ENCODE measurements at places on chromosomes 4 and X. TPM values are rescaled to one million over a fixed set of nuclear protein-coding genes. Genes with fewer than 3 reads are reported as not detected.

- no peak overlapping the region for H3K4me3 ChIP-seq
- H3K27me3 ChIP-seq = no peaks in the 10 kb centered on the region
- no peak overlapping the region for H3K27ac ChIP-seq
- no peaks in the 10 kb centered on the region for H3K36me3 ChIP-seq
- no peaks in the 10 kb centered on the region for H3K4me1 ChIP-seq
These were observed 107.8 kb upstream of the TENT5D start for GRCh38 chrX:80312448-80312847.

DNA sequence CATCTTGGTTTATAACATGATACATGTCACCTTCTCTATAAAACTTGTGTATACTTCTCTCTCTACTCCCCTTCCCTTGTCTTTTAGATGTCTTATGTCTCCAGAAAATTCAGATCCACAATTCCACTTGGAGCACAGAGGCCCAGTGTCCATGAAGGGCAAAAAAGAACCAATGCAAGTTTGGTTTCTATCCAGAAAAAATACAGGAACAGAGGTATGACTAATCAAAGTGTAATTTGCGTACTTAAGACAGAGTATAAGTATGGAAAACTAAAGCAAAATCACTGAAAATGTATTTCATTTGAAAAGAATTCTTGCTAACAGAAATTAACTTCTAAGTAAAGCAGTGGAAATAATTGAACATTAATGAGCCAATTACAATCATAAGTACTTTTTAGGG is 46.2 kb downstream of the GUCY1B1 start:
- peaks cover 2% of the 10 kb centered on the region for H3K4me1 ChIP-seq
- no peak for DNase-seq
- H3K4me3 ChIP-seq = no peak overlapping the region
- H3K27ac ChIP-seq = peak overlapping the region; percentile 63

DNA sequence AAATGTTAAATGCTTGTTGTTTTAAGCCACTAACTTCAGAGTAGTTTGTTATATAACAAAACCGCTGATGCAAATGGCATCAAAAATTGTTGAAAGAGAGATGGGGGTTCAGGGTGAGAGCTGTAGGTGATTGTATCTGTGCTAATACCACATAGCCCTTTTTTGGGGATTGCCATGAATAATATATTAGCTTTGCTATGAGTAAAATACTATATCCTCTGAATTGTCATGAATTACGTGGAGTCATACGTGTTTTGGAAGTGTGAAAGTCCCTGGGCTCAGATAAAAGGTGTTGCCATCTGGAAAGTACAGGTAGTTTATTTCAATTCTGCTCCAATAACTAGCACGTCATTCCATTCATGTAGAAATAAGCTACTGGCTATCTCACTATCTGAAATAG is 30.6 kb downstream of the DYNLT3 start:
- H3K4me1 ChIP-seq = no peaks in the 10 kb centered on the region
- H3K27me3 ChIP-seq = no peaks in the 10 kb centered on the region
- no peak overlapping the region for H3K4me3 ChIP-seq
- DNase-seq = no peak

DNA sequence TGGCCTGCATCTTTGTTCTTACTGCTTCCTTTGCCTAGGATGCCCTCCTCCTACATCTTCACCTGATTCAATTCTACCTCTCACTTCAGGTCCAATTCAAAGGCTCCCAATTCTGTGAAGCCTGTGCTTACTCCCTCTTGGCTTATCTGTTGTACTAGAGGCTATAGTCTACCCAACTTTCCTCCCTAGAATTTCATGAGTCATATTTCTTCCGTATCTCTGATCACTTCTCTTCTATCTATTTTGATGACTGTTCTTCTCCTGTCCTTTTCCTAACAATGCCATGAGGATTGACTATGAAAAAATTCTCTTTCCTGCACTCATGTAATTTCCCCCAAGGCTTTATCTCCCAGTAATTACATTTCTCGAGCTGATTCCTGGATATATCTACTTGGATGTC is 96.3 kb downstream of the PLAC1 start:
- H3K36me3 ChIP-seq = no peaks in the 10 kb centered on the region
- DNase-seq = no peak
- no peak overlapping the region for H3K27ac ChIP-seq
- H3K4me1 ChIP-seq = no peaks in the 10 kb centered on the region

GRCh38 chr4:136183513-136183912 is 1348.8 kb downstream of the PCDH18 start:
- no peak for DNase-seq
- no peak overlapping the region for H3K27ac ChIP-seq
- H3K36me3 ChIP-seq = no peaks in the 10 kb centered on the region
- no peak overlapping the region for H3K4me3 ChIP-seq
- H3K27me3 ChIP-seq = no peaks in the 10 kb centered on the region

DNA sequence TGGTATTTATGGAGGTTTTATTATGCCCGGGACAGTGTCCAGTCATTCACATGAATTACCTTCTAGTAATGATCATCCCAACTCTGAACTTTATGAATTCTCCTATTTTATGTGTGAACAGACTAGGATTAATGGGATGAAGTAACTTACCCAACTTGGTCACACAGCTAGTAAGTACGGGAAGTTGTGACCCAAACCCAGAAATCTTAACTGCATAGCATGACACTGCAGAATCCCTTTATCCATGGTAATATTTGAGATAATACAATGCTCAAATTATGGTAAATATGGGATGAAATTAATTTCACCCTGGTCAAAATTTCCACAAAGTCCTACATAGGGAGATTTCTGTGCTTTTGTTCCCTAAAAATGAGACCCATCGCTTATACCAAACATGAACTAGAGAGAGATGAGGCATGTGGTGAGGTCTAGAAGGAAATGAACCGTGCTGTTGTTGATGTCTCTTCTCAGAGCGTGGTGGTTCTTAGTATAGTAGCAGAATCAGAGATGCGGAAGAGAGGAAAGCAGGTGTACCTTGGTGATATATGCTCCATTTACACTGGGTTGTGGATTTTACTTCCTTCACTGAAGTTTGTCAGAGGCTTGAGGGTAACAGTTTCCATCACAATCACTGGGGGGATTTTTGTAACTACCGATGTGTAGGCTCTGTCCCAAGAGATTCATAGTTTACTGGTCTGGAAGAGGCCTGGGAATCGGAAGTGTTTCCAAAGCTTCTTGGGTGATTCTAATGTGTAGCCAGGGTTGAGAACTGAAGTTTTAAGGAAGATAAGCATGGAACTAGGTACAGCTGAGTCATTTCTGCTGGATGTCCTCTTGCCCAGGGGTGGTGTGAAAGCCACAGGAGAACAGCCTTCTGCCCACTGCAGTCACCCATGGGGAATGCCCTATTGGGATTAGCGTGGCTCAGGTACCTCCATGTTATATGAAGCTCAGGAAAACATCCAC is 30.2 kb upstream of the FAM9C start:
- DNase-seq = no peak
- no peaks in the 10 kb centered on the region for H3K36me3 ChIP-seq
- H3K27me3 ChIP-seq = no peaks in the 10 kb centered on the region
- H3K27ac ChIP-seq = no peak overlapping the region
- no peaks in the 10 kb centered on the region for H3K4me1 ChIP-seq
- no peak overlapping the region for H3K4me3 ChIP-seq

GRCh38 chr4:56723201-56723605 is 42.1 kb upstream of the HOPX start:
- H3K27me3 ChIP-seq = no peaks in the 10 kb centered on the region
- H3K4me3 ChIP-seq = no peak overlapping the region
- H3K36me3 ChIP-seq = no peaks in the 10 kb centered on the region
- no peaks in the 10 kb centered on the region for H3K4me1 ChIP-seq
- no peak for DNase-seq

DNA sequence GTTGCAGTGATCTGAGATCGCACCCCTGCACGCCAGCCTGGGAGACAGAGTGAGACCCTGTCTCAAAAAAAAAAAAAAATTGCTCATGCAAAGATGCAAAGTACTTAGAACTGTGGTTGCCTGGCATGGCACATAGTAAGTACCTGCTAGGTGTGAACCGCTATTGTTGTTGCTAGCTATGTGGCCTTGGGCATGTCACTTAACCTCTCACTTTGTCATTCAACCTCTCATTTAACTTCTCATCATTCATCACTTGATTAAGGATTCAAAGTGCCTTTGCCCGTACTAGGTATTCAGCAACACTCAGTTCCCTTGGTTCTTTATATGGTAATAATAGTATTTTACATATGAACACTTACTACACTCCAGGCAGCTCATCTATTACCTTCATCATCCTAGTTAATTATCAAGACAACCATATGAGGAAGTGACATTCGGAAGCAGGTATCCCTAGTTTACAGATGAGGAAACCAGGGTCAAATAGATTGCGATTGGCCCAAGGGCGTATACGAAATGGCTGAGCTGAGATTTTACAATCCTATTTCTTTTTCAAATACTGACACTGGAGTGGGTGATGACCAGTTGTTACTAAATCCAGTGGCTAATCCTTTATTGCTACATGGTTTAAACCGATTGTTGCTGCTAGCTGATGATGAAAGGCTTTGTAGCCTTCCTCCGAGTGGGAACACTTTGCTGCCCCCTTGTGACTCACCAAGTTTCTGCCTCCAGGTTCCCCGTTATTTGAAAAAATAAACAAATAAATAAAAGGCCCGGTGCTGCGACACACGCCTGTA is 28.8 kb upstream of the SOWAHD start:
- H3K4me3 ChIP-seq = no peak overlapping the region
- no peaks in the 10 kb centered on the region for H3K4me1 ChIP-seq
- no peaks in the 10 kb centered on the region for H3K27me3 ChIP-seq
- DNase-seq = no peak

DNA sequence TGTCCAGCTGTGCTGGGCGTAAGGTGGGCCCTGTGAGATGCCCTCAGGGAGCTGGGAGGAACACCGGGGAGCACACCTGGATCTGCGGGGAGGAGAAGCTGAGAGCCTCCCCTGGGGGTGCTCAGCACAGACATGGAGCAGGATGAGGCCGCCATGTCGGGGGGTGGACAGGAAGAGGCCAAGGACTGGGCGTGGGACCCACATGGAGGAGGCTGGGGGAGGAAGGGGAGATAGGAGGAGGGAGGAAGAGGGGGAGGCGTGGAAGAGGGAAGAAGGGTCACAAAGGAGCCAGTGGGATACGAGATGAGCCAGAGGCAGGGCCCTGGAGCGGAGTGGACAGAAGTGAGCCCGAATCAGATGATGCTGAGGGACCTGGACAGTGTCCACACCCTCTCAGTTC is 66.3 kb downstream of the ZFYVE28 start:
- H3K27ac ChIP-seq = no peak overlapping the region
- peaks cover 16% of the 10 kb centered on the region for H3K4me1 ChIP-seq
- H3K4me3 ChIP-seq = no peak overlapping the region
- no peaks in the 10 kb centered on the region for H3K36me3 ChIP-seq
- no peaks in the 10 kb centered on the region for H3K27me3 ChIP-seq
- DNase-seq = no peak

GRCh38 chr4:73653695-73654106 is 33.5 kb upstream of the RASSF6 start:
- H3K36me3 ChIP-seq = no peaks in the 10 kb centered on the region
- H3K27ac ChIP-seq = no peak overlapping the region
- no peak for DNase-seq
- H3K4me3 ChIP-seq = no peak overlapping the region
- peaks cover 12% of the 10 kb centered on the region for H3K4me1 ChIP-seq

DNA sequence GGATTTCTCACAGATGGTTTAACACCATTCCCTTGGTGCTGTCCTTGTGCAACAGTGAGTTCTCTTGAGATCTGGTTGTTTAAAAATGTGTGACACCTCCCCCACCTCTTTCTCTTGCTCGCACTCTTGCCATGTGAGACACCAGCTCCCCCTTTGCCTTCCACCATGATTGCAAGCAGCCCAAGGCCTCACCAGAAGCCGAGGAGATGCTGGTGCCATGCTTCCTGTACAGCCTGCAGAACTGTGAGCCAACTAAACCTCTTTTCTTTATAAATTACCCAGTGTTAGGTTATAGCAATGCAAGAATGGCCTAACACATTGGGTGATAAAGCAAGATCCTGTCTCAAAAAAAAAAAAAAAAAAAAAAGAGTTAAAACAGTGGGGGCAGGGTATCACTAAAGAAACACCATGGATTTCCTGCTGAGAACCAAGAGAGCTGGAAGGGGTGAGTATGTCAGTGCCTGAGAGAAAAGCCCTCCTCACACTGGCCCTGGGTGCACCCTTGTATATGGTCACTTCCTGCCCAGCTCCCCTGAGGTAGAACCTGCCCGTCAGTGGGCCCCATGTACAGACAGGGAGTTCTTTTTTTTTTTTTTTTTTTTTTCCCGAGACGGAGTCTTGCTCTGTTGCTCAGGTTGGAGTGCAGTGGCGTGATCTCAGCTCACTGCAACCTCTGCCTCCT is 46.4 kb downstream of the APOO start:
- H3K4me1 ChIP-seq = no peaks in the 10 kb centered on the region
- H3K4me3 ChIP-seq = no peak overlapping the region
- no peak for DNase-seq
- H3K36me3 ChIP-seq = no peaks in the 10 kb centered on the region

DNA sequence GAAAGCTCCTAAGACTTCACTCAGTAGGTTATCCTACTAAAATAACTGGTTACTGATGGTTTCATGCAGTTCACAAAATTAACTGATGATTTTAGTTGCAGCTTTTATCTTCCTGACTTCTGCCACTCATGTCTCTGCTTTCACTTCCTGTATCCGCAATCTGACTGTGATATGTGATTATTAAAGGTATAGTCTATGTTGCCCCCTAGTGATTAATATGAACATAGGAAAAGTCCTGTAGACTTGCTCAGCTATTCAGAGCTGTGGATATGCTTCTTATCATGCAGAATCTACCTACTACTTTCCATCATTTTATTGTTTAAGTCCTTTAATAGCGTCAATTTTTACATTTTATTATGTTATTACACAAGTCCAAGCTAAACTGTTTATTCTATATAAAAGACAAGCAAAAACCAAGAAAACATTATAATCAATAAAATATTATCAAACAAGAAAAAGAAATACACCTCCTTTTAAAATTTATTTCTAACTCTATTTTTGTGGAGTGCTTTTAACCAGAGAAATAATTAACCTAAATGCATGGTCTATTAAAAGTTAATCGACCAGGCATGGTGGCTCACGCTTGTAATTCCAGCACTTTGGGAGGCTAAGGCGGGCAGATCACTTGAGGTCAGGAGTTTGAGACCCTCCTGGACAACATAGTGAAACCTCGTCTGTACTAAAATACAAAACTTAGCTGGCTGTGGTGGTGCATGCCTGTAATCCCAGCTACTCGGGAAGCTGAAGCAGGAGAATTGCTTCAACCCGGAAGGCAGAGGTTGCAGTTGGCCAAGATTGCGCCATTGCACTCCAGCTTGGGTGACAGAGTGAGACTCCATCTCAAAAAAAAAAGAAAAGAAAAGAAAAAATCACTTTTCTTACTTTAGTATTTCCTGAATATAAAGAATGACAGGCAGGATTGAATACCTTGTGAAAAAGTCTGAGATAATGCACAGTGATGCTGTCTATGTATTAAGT is 40.4 kb upstream of the TLR2 start:
- H3K36me3 ChIP-seq = no peaks in the 10 kb centered on the region
- H3K27ac ChIP-seq = no peak overlapping the region
- DNase-seq = no peak
- peaks cover 16% of the 10 kb centered on the region for H3K4me1 ChIP-seq

GRCh38 chr4:69888336-69888735 is 28.4 kb upstream of the SULT1E1 start:
- H3K4me1 ChIP-seq = no peaks in the 10 kb centered on the region
- no peaks in the 10 kb centered on the region for H3K36me3 ChIP-seq
- no peak for DNase-seq
- H3K27ac ChIP-seq = no peak overlapping the region

The TMPRSS11E gene
- total RNA-seq = not detected

The NPY2R gene
- 1.6 TPM for total RNA-seq

The UGT2B11 gene
- not detected for total RNA-seq

The UGT2B15 gene
- not detected for total RNA-seq
